ENCODE measurements at places on chromosomes 3 and 15. TPM values are rescaled to one million over a fixed set of nuclear protein-coding genes. Genes with fewer than 3 reads are reported as not detected.

Gene INSYN1
- polyA plus RNA-seq = 22.5 TPM

GRCh38 chr3:61938878-61939549 lies 377.6 kb downstream of the PTPRG start:
- peak; percentile 12 for DNase-seq

GRCh38 chr3:40302784-40303183 lies 6.7 kb upstream of the EIF1B start:
- DNase-seq = no peak

DNA sequence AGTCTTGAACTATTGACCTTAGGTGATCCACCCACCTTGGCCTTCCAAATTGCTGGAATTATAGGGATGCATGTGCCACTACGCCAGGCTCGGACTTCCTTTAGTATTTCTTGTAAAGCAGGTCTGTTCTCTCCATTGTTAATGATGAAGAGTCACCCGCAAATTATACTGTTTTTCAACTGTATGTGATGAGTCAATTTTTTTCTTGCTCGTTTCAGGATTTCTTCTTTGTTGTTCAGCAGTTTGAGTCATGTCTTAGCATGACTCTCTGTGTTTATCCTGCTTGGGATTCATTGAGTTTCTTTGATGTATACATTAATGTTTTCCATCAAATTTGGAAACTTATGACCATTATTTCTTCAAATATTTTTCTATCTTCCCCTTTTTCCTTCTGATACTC lies 28.9 kb downstream of the GRAMD1C start:
- DNase-seq = no peak

- no peak for DNase-seq
These were observed 6.3 kb upstream of the CA12 start for GRCh38 chr15:63387748-63388493.

DNA sequence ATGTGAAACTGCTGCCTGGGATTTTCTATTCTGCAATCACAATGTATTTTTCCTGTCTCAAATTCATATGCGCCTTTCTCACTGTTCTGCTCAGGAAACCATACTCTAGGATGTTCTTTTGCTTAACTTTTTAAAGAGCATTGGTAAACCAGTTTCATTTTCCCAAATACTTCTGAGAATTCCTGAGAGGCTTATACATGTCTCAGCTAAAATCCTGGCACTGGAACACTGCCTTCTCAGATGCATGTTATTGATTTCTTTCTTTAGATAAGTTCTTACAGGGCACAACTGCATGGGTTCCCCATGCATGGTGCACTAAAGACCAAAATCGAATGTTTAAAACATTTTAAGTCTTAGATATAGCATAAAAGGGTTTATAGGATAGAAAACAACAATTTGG lies 178.3 kb upstream of the PLSCR5 start:
- no peak for DNase-seq

DNA sequence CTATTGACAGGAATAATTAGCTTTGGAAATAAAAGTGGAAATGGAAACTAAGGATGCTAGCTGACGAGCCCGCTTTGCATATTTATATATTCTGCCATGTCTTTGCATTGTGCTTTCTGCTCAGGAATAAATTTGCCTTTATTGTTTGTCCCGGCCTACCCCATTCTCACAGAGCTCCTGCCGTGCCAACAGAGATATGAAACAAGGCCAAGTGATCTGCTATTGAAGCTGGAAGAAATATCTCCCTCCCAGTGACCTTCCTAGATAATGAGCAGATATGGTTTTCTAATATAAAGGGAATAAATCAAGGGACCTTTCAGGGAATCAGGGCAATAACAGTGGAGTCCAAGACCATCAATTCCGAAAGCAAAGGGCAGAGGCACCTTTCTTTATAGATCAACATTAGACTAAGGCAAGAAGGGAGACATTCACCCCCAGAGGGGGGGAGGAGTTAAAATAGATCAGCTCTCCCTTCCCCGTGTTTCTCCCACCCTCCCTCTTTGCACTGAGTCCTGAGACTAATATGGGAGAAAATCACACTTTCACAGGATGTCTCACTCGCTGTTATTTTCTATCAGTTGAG lies 664.6 kb downstream of the AGBL1 start:
- no peak for DNase-seq

GRCh38 chr3:126267169-126267975 lies 87.0 kb upstream of the ALDH1L1 start:
- peak; percentile 86 for DNase-seq
